DND-41 (cell line): ENCODE measurements at places on chromosomes 2 and 18.

DNA sequence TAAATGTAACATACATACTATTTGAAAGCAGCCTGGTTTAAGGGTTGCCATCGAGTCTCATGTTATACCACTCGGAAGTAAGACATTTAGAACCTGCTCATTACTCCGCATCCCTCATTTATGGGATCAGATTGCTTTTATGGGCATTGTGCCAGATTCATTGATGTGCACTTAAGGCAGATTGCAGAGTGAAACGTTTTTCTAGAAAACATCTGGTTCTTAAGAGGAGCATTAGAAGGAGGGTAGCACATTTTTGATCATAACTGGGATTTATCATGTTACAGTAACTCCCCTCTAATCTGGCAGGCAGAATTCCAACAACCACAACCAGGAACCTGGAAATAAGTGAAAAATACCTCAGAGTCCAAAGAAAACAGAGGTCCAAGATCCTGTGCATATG, 74.2 kb upstream of the GALNT3 start:
- DNase-seq, result no peak

- DNase-seq, result no peak
Measured at GRCh38 chr2:52312486-52312885, 1280.6 kb upstream of the NRXN1 start.

- DNase-seq, result peak; percentile 13
Measured at GRCh38 chr18:50410008-50410407, 35.2 kb downstream of the SKA1 start.

- no peak for DNase-seq
Measured at GRCh38 chr2:43737097-43737854, 36.6 kb upstream of the DYNC2LI1 start.

GRCh38 chr18:44697315-44697714, 16.6 kb downstream of the SETBP1 start:
- no peak for DNase-seq

DNA sequence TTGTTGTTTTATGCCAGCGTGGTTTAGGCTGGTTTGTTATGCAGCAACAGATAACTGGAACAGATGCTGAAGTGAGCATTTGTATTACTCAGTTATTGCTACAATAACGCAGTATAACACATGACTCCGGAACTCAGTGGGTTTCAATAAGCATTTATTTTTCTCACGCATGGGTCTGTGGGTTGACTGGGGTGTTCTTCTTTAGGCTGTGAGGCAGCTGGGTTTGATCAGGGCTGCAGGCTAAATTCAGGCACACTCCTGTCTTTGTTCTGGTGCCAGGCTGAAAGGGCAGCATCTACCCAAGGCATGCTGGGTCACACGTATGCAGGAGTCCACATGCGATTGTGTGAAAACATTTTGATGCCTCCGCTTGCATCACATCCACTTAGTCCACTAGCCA, 3.8 kb upstream of the SLC1A4 start:
- DNase-seq, result no peak

GRCh38 chr2:239199041-239199768, 201.6 kb downstream of the HDAC4 start:
- no peak for DNase-seq

DNA sequence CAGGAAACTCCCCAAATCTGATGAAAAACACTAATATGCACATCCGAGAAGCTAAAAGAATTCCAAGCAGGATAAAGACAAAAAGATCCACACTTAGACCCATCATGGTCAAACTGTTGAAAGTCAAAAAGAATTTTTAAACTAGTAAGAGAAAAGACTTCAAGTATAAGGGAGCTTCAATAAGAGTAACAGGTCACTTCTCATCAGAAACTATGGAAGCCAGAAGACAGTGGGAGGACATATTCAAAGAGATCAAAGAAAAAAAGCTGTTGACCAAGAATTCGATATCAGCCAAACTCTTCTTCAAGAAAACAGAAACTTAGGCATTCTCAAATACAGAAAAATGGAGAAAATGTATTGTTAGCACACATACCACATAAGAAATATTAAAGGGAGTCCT, 50.4 kb downstream of the ZC3H8 start:
- no peak for DNase-seq

DNA sequence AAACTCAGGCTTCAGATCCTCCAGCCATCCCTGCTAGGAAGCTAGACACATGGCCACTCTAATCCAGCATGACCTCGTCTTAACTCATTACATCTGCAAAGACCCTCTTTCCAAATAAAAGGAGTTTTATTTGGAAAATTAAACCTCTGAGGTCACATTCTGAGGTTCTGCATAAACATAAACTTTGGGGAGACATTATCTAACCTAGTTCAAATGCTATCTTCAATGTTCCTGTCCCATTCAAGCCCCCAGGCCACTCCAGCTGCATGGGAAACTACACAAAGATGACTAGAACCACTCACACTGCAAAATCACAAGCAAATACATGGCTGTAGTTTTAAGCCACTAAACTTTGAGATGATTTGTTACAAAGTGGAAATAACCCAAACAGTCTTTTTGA, 99.0 kb upstream of the RNF152 start:
- no peak for DNase-seq

- no peak for DNase-seq
Measured at GRCh38 chr2:66569321-66569851, 134.5 kb downstream of the MEIS1 start.

DNA sequence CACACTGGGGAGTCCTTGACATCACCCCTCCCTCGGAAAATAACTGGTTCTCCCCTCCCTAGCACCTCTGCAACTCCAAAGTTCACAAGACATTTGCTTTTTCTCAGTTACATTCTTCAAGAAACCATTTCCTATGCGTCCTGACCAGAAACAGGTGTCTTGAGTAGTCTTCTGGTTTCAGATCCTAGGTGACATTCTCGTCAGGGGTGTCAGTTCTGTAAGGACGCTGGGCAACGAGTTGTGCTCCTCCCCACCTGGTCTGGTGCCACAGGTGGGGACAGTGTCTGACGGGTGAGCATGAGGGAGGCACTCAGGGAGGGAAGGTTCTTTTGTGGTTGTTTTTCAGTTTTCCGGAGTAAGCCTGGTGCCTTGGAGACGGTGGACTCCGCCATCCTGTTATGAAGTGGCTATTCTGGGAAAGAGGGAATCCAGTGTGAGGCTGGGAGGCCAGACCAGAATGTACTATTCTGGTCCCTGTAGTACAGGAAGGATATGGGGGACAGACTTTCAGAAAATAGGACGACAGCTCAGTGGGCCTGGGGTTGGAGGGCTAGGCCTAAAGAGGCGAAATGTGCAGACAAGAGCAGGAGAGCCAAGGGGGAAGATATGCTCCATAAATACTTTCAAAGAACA, 50.6 kb downstream of the EPAS1 start:
- no peak for DNase-seq

- DNase-seq, result no peak
Measured at GRCh38 chr2:152084076-152084475, 14.8 kb downstream of the CACNB4 start.

- DNase-seq, result peak; percentile 37
Measured at GRCh38 chr2:196174404-196174803, 3.0 kb upstream of the STK17B start.

- DNase-seq, result peak; percentile 55
Measured at GRCh38 chr2:170361090-170361936, 183.4 kb downstream of the MYO3B start.

- DNase-seq, result no peak
Measured at GRCh38 chr2:132439703-132440398, 23.2 kb downstream of the GPR39 start.

DNA sequence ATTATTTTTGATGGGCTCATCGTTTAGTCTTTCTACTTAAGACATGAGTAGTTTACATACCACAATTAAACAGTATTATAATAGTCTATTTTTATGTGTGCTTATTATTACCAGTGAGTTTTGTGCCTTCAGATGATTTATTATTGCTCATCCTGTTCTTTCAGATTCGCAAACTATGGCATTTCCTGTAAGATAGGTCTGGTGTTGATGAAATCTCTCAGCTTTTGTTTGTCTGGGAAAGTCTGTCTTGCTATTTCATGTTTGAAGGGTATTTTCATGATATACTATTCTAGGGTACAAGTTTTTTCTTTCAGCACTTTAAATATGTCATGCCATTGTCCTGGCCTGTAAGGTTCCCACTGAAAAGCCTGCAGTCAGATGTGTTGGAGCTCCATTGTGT, 101.3 kb downstream of the DNAH7 start:
- no peak for DNase-seq

- DNase-seq, result no peak
Measured at GRCh38 chr18:38368886-38369285, 803.3 kb upstream of the CELF4 start.

DNA sequence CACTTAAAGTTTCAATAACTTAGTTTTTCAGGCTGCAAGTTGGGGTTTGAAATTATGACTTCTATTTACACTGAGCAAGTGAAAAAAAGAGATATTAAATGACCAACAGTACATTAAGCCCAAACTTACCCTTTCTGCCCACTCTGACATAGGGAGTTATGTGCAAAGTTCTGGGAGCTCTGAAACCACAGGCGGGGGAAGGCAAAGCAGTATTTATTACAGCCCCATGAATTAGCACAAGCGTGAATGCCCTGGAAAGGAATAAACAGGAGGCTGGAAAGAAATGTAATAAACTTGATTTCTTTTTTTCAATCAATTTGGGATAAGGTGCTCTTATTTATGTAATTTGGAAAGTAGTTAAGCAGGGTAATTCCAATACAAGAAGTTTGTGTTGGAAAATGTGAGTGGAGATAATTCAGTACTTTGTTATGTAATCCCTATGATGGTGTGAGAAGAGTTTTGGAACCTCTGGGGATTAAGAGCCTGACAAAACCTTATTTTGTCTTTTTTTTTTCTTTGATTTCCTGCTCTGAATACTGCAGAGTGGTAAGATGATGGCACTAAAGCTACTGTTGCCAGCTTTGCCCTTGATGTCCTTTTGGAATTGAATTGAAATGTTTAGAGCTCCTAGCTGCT, 351.5 kb downstream of the ARHGAP15 start:
- DNase-seq, result no peak

DNA sequence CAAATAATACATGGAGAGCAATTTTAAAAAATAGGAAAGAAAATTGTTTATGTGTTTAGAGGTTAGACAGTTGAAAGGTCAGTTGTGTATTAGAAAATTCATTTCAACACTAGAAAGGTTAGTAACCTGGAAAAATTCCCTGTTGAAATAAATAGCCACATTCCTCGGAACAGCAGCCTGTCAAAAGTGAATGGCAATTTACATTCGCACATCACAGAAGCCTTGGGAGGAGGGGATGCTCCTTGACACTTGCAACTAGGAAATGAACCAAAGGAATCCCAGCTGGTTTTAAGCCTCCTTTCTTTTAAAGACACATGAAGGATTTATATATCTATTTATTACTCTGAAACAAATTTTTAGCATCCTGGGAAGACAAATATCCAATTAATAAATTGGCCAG, 653.5 kb upstream of the LRRTM4 start:
- DNase-seq, result no peak
